Astrocyte of the hippocampus (primary cell): ENCODE measurements at places on chromosomes 5 and 9.
A peak's percentile ranks its signal among the peaks of the same experiment; 100 is the strongest.

DNA sequence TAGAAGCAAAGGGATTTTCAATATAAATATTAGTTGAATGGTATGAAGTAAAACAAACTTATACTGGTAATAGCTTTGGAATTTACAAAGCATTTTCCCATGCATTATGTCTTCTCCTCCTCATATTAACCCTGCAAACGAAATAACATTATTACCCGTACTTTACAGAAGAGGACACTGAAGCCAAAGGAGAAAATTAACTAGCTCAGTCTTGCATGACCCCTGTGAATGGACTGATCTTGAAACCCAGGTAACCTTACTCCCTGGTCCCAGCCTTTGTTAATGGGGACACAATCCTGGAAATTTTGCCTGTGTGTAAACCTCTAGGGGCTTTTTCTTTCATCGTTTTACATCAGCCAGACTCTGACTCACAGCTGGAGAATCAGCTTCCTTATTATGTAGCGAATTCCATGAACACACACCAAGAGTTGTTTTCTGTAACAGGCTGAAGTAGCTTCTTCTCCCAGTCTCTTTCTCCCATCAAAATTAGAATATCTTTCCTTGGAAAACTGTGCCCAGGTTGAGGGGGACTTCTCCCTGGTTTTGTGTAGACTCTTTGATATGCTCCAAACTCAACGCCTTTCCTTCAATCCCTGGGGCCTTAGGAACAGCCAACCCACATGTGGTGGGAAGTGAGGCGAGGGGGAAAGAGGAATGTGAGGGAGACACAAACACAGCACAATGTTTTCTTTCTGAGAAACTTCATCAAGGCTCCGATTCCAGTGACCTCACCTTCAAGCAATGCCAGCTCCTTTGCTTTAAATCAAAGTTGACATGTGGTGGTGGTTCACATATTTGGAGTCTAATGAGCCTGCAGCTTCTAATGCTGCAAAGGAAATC lies 480.9 kb upstream of the PAPPA start:
- peak; percentile 98 for DNase-seq

GRCh38 chr5:138623053-138623452 lies 47.9 kb upstream of the HSPA9 start:
- no peak for DNase-seq

- peak; percentile 47 for DNase-seq
Measured at GRCh38 chr5:148928141-148928540, 101.7 kb downstream of the ADRB2 start.

GRCh38 chr9:100856238-100856637 lies 172.3 kb upstream of the PLPPR1 start:
- DNase-seq, result peak; percentile 18

DNA sequence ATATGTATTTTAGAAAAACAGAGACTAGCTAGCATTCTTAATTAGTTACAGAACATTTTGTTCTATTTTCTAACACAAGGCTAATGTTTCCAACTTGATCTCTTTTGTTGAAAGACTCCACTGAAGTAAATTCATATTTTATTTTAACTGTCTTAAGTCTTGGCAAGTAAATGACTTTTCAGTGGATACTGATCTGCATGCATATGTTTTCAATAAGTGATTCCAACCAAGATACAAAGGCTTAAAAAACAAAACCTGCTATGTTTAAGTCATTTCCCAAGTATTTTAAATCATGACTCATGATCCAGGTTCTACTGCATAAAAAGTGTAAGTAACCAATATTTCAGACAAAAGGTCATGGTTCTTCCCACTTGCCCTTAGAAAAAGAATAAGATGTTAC lies 5.7 kb downstream of the CDO1 start:
- DNase-seq, result peak; percentile 4

- DNase-seq, result no peak
Measured at GRCh38 chr5:16712178-16712577, 95.4 kb upstream of the RETREG1 start.

- no peak for DNase-seq
Measured at GRCh38 chr5:92574023-92574422, 1007.0 kb downstream of the NR2F1-AS1 start.

GRCh38 chr5:54845567-54845941 lies 139.8 kb downstream of the ESM1 start:
- DNase-seq, result peak; percentile 65

- peak; percentile 83 for DNase-seq
Measured at GRCh38 chr9:136944212-136944518, 373 bp downstream of the FBXW5 start.

DNA sequence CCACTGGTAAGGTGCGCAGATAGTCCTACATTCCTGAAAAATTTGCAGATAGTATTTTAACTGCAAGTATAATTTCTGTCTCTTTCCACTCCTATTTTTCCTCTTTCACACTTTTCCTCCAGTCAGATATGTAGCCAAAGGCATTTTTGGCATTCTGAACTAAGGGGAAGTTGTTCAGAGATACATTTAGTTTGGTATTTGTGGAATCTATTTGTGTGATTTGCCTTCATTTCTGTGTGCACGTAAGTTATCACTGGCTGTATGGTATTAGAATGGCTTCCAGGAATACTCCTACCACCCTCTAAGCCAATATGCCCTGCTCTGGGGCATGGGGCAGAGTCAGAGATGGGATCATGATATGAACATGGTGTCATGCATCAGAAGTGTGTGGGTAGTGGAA lies 45.8 kb upstream of the GRAMD2B start:
- DNase-seq, result peak; percentile 38

GRCh38 chr5:102826629-102827028 lies 71.5 kb downstream of the PAM start:
- no peak for DNase-seq

DNA sequence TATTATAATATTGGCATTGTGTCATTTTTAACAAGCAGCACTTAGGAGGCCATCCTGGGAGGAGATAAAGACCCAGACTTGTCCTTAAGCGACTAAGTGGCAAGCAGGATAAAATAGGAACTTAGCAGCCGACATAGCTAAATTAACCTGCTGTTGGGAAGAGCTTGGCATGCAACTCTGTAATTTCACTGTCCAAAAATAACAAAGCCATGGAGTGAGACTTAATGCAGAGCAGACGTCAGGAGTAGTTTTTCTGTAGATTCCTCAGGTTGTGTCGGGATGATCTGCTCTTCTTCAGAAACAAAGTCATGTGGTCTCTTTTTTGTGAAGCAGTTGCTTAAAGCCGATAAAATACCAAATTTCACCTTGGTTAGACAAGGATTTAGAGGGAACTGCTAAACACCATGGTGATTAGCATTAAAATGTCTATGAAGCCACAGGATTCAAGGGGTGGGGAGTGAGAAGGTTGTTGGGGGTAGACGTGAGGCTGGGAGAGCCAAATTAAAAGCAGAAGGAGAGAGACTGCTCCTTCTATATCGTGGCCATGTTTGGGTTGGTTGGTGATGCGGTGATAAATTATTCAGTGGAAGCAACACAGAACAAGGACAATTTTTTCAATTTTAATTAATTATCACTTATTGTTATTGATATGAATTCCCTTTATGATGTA lies 303.0 kb downstream of the CSNK1G3 start:
- DNase-seq, result peak; percentile 69

GRCh38 chr9:19456996-19457692 lies 48.3 kb downstream of the ACER2 start:
- DNase-seq, result peak; percentile 88

GRCh38 chr9:119998614-119999013 lies 581.4 kb downstream of the CDK5RAP2 start:
- no peak for DNase-seq

GRCh38 chr5:143594902-143595818 lies 191.7 kb upstream of the NR3C1 start:
- DNase-seq, result peak; percentile 21

- DNase-seq, result no peak
Measured at GRCh38 chr5:32138839-32139493, 35.2 kb downstream of the GOLPH3 start.

DNA sequence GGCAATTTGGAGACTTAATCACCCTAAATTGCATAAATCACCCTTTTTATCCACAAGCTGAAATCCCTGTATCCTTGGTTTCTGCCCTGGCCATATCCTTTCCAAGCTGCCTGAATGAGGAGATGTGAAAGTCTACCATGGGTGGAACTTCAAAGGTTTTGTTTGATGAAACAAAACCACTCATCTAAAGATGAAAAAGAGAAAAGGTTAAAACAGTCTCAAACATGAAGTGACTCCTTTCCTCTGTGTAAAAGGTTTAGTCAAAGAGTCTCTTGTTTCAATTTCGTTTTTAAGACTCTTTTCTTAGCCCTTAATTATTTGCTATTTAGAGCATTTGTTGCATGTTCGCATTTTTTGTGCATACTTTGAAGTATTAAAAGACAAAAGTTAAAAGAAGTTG lies 11.2 kb downstream of the SLC45A2 start:
- no peak for DNase-seq

GRCh38 chr9:123871781-123872180 lies 58.1 kb downstream of the DENND1A start:
- peak; percentile 37 for DNase-seq

- DNase-seq, result peak; percentile 64
Measured at GRCh38 chr9:72977670-72978069, 24.8 kb upstream of the ALDH1A1 start.

DNA sequence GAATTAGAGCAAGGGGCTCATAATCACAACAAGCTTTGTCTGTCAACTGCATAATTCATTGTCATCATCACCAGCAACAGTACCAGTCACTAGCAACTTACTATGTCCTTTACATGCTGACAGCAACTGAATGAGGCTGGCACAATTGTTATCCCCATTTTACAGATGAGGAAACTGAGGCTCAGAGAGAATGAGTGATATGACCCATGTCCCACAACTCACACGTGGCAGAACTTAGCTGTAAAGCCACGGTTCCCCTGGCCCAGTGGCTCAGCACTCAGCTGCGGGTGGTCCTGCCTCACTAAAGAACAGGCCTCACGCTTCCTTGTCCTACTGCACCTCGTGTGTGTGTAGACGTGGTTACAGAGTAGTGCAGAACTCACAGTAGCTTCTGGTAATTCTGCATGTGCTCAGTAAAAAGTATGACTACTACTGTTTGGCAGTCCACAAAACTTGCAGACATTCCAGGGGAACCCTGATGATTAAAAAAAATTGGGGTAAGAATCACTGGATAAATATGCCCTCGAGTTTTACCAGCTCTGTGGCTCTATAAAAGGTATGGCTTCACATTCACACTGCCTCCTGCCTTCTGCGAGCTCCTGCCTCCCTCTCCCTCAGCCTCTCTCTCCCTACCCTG lies 30.2 kb downstream of the AFAP1L1 start:
- DNase-seq, result peak; percentile 51

DNA sequence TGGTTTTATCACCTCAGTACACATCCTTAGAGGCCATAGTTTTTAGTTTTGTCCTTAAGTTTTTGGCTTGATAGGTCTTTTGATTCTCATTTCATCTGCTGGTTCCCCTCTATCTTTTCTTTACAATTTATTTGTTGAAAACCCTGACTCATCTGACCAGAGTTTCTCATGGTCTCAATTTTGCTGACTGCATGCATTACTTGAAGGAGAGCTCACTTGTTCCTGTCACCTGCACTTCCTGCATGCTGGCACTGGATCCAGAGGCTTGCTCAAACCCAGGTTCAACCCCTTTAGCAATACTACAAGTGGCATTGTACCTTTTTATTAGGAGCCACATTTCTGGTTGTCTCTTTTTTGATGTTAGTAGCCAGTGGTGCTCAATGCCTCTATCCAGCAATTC lies 26.7 kb downstream of the FBXO10 start:
- DNase-seq, result peak; percentile 7

DNA sequence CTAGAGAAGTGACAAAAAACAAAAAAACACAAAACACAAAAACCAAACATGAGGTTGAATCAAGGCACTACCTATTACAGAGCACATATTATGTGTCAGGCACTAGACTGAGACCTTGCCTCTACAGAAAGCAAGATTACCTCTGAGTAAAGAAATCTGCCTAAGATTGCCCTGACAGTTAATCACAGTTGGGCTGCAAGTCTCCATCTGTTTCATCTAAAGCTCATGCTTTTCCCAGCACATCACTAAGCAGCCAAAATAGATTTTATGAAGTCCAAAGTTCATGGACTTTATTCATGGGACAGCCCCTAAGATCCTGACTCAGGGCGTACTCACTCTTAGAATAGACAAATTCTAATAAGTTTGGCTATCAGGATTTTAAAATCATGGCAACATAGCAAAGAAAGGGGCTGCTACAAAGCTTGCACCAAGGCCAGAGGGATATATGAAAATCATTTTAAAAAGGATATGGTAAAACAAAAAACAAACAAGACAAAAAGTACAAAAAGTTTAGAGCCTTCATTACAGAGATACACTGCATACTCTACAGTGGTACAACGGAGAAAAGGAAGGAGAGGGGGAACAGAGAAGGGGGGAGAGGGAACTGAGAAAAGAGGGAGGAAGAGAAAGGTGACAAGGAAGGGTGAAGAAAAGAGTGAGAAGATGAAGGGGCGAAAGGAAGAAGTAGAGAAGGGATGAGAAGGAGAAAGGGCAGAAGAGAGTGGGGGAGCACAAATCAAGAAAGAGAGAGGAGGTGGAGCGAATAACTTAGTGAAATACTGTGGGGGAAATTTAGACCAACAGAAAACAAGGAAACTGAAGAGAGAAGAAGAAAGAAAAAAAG lies 58.2 kb downstream of the RICTOR start:
- peak; percentile 52 for DNase-seq

DNA sequence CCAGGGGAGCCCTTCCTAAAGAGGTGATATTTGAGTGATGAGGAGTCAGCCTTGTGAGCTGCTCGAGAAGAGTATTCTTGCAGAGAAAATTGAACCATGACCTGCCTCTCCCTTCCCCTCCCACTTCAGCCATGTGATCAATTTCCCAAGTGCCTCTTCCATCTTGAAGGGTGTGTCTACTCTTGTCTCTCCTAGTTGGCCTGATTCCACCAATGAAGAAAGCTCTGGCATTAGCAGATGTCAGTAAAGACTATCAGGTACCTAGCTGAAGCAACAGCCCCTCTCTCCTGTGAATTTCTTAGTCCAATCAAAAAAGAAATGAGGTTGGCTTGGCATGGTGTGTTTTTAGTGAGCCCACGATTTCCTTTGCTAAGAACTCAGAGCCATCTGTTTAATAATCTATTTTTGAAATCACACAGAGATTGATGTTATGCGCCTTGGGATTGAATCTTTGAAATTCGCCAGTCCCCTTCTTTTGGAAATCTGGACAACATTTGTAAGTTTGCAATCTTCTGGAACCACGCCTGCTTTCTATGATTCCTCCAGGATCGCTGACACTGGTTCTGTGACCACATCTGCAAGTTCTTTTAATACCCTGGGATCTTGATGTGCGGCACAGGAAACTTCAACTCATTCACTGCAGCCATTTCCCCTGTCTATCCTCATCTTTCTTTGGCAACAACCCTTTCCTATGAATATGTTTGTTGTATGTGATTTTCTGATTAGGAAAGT lies 404.6 kb downstream of the DMRT2 start:
- DNase-seq, result no peak

DNA sequence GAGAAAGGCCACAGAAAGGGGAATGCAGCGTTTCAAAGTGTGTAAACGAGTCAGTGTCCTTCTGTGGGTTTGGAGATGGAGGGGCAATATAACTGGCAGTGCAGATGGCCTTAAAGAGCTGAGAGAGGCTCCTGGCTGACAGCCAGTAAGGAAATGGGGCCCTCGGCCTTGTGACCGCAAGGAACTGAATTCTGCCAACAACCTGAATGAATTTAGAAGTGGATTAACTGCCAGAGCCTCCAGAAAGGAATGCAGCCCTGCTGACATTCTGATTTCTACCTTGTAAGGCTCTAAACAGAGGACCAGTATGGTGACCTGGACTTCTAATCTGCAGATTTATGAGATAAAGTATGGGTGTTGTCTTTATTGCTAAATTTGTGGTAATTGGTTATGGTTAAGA lies 17.5 kb upstream of the NREP start:
- DNase-seq, result peak; percentile 94
